Liver (tissue), 10 donors: ENCODE measurements at places on chromosomes 3 and 15. TPM values are rescaled to one million over a fixed set of nuclear protein-coding genes. Genes with fewer than 3 reads are reported as not detected.

GRCh38 chr3:183350164-183350563 lies 78.3 kb downstream of the MCF2L2 start:
- no peak overlapping the region for H3K4me3 ChIP-seq
- no peak overlapping the region for H3K27ac ChIP-seq
- H3K27me3 ChIP-seq: no peaks in the 10 kb centered on the region
- no peaks in the 10 kb centered on the region for H3K36me3 ChIP-seq

ABHD17C gene
- 0.79 TPM for total RNA-seq

DNA sequence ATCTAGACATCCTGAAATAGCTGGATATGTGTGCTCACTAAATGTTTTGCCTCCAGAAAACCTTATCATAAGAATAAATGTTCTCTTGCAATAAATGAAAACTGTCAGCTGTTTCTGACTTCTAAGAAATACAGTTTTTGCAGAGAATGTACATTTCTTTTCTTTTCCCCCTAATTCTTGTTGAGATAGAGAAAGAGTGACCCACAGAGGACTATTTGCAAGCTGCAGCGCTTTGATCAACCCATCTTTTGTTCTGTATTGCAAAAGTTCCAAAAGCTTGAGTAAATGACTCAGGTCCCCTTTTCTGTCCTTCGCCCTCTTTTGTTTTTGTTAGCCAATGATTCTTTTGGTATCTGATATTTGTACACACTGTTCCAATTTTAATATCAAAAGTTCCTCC lies 141.9 kb downstream of the BBX start:
- H3K4me3 ChIP-seq: no peak overlapping the region
- no peak overlapping the region for H3K27ac ChIP-seq
- no peaks in the 10 kb centered on the region for H3K27me3 ChIP-seq

DNA sequence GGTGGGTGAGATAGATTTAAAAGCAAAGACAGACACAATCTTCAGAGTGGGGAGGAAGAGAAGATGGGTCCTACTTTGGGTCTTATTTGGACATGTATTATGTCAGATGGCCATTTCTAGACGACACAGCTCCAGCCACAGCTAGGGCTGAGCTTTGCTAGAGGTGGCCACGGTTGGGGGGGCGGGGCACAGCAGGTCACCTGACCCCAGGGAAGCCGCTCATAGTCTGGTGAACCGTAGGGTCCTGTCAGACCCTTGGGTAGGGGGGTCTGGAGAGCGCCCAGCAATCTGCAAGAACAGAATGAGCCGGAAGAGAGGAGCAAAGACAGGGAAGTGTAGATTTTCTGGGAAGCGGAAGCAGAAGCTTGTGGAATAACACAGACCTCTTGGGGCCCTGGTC lies 6.6 kb downstream of the EPB42 start:
- no peaks in the 10 kb centered on the region for H3K36me3 ChIP-seq
- no peaks in the 10 kb centered on the region for H3K4me1 ChIP-seq
- DNase-seq: no peak
- no peaks in the 10 kb centered on the region for H3K27me3 ChIP-seq
- no peak overlapping the region for H3K4me3 ChIP-seq

CLDN18 gene
- not detected for total RNA-seq

- H3K27me3 ChIP-seq: no peaks in the 10 kb centered on the region
- peaks cover 3% of the 10 kb centered on the region for H3K4me1 ChIP-seq
- no peak for DNase-seq
- H3K27ac ChIP-seq: no peak overlapping the region
- H3K4me3 ChIP-seq: no peak overlapping the region
These were observed 505.3 kb downstream of the FOXP1 start for GRCh38 chr3:71078199-71078598.

PATL2 gene
- total RNA-seq: 1.0 TPM

GRCh38 chr3:53346514-53346913 lies 829 bp downstream of the DCP1A start:
- peak overlapping the region; percentile 94 for H3K27ac ChIP-seq
- H3K36me3 ChIP-seq: no peaks in the 10 kb centered on the region
- H3K4me1 ChIP-seq: peaks cover 10% of the 10 kb centered on the region
- peak overlapping the region; percentile 98 for H3K4me3 ChIP-seq

- no peaks in the 10 kb centered on the region for H3K4me1 ChIP-seq
- H3K4me3 ChIP-seq: no peak overlapping the region
- no peaks in the 10 kb centered on the region for H3K27me3 ChIP-seq
- no peak overlapping the region for H3K27ac ChIP-seq
These were observed 116.9 kb downstream of the ALDH1A2 start for GRCh38 chr15:57948351-57949289.

GRCh38 chr15:82168296-82168695 lies 94.2 kb downstream of the EFL1 start:
- no peak for DNase-seq
- no peaks in the 10 kb centered on the region for H3K4me1 ChIP-seq
- peaks cover 7% of the 10 kb centered on the region for H3K36me3 ChIP-seq
- H3K27ac ChIP-seq: no peak overlapping the region

DNA sequence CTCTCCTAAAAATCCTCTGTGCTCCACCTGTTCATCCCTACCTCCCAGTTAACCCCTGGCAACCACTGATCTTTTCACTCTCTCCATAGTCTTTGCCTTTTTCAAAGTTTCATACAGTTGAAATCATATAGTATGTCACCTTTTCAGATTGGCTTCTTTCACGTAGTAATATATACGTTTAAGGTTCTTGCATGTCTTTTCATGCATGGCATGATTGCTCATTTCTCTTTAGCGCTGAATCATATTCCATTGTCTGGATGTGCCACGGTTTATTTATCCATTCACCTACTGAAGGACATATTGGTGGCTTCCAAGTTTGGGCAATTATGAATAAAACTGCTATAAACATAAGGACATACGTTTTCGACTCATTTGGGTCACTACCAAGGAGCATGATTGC lies 28.7 kb downstream of the GLCE start:
- no peak overlapping the region for H3K4me3 ChIP-seq
- no peak overlapping the region for H3K27ac ChIP-seq
- H3K27me3 ChIP-seq: no peaks in the 10 kb centered on the region
- H3K4me1 ChIP-seq: peaks cover 2% of the 10 kb centered on the region
- no peaks in the 10 kb centered on the region for H3K36me3 ChIP-seq
